ENCODE measurements at places on chromosomes 4 and X.

GRCh38 chrX:133923113-133923512 is 62.3 kb downstream of the GPC3 start:
- DNase-seq: no peak

DNA sequence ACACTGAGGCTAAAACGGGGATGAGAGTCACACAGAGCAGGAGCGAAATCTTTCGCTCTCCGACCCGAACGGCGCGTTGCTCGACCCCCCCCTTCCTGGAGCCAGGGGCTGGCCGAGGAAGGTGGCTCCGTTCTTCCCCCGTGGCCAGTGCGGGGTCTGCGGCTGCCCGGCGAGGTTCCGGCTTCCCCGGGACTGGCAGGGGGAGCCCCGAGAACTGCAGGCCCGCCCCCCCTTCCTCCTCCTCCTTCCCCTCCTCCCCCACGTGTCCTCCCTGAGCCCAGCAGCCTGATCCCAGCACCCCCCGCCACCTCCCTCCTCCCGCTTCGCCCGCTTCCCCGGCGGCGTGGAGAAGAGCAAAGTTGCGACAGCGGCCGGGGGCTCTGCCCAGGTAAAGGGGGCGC is 2.4 kb upstream of the BCORL1 start:
- DNase-seq: peak; percentile 15

GRCh38 chrX:12245650-12246645 is 107.7 kb downstream of the FRMPD4 start:
- no peak for DNase-seq

GRCh38 chr4:78756137-78756536 is 20.0 kb upstream of the BMP2K start:
- no peak for DNase-seq

DNA sequence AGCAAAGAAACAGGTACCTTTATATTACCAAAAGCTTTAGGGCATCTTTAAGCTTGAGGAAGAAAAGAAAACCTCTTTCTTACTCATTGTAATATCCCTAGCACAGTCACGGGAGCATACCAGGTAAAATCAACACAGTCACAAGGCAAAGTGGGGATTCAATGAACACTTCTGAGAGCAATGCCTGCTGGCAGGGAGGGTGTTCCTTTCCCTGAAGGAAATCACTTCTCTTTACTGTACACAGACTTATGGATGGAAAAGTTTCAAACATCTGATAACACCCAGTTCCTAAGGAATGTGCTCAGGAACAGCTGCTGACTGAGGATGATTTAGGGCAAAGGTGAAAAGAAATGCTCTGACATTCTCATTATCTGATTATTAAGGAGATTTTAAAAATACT is 94.8 kb downstream of the MAML3 start:
- DNase-seq: no peak

DNA sequence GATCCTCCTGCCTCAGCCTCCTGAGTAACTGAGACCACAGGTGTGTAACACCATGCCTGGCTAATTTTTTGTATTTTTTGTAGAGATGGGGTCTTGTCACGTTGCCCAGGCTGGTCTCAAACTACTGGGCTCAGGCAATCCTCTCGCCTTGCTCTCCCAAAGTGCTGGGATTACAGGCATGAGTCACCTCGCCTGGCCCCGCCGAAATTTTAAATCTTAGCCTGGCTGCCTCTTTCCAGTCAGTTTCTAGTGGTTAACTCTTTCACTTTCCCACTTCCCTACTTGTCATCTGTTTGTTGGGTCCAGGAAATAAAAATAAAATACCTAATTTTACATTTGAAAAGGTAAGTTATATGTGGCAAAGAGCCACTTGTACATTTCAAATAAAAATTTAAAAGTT is 62.4 kb downstream of the TMEM165 start:
- DNase-seq: no peak

GRCh38 chrX:45852884-45853283 is 652.2 kb upstream of the DIPK2B start:
- no peak for DNase-seq

GRCh38 chrX:56763556-56764152 is 34.6 kb downstream of the NBDY start:
- DNase-seq: no peak

- DNase-seq: no peak
These were observed 202.3 kb downstream of the PARM1 start for GRCh38 chr4:75135068-75135825.

DNA sequence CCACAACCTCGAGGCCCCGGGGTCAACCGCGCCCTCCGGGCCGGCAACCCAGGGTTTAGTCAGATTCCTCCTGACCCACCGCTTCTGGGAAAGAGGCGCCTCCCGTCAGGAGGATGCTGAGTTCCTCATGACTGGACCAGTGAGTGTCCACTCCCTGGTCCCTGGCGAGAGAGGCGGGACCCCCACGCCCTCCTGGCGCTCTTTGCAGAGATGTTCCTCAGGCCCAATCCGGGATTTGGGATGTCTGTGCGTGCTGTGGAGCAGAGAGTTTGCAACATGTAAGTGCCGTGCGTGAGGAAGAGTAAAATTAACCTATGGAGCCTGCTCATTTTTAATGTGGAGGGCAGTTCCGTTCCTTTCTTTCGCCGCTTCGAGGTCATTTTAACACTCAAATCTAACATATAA is 824 bp upstream of the UGDH start:
- DNase-seq: no peak

- no peak for DNase-seq
These were observed 19.8 kb upstream of the MANBA start for GRCh38 chr4:102780476-102781144.

DNA sequence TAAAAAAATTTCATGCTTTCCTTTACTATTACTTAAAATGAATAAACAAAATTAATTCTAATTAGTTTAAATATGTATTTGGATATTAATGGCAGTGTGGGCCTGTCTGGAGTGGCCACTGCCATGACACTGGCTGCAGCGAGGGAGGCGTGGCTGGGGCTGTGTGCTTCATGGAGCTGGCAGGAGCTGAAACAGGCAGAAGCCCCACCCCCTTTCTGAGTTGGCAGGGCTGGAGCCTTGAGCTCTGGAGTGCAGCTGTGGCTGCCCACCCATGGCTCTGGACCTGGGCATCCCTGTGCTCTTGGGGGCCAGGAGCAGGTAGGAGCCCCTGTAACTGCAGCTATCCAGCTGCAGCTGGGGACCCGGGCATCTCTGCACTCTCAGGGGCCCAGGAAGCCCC is 8.2 kb upstream of the HSD17B11 start:
- no peak for DNase-seq

- no peak for DNase-seq
These were observed 80.6 kb downstream of the PBDC1 start for GRCh38 chrX:76253432-76253831.

DNA sequence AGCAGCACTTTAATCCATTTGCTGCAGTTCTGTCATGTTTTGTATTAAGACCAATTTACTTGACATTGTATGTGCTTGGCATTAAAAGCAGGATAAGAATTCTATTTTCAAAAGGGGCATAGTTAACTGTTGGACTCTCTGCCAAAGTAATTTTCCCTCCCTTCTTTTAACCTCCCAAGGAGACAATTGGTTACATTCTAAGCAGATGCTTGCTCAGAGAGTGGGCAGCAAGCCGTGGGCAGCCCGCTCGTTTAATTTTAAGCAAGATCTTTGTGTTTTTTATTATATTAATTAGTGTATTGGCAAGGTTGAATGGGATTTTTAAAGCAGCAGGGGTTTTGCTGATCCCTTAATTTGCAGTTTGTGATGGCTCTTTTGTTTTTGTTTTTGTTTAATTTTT is 37.1 kb upstream of the KLHL8 start:
- no peak for DNase-seq

DNA sequence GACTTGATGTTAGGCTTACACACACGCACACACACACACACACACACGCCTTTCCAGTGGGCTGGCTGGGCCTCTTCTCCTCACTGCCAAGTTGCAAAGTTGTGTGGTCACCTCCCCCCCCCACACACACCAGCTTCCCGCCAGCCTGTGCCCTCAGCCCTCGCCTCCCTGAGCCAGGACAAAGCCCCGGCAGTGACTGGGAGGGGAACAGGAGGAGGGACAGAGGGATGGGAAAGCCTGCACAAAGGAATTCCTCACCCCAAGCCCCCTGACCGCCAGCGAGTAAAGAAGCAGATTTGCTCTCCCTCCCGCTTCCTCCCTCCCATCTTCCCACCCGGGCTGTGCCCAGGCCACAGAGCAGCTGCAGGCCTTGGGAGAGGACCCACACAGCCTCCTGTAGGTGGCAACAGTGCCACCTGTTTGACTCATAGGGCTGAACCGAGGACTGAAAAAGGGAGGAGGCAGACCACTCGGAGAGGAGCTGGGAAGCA is at the start of gene GDPD2:
Gene GDPD2, plus strand, starts transcription at position 464 of the 491 bp plus-strand sequence. CDS start 1,671 bp downstream, outside the sequence.
- DNase-seq: no peak

- DNase-seq: no peak
These were observed 160.0 kb upstream of the ARX start for GRCh38 chrX:25175743-25176142.

DNA sequence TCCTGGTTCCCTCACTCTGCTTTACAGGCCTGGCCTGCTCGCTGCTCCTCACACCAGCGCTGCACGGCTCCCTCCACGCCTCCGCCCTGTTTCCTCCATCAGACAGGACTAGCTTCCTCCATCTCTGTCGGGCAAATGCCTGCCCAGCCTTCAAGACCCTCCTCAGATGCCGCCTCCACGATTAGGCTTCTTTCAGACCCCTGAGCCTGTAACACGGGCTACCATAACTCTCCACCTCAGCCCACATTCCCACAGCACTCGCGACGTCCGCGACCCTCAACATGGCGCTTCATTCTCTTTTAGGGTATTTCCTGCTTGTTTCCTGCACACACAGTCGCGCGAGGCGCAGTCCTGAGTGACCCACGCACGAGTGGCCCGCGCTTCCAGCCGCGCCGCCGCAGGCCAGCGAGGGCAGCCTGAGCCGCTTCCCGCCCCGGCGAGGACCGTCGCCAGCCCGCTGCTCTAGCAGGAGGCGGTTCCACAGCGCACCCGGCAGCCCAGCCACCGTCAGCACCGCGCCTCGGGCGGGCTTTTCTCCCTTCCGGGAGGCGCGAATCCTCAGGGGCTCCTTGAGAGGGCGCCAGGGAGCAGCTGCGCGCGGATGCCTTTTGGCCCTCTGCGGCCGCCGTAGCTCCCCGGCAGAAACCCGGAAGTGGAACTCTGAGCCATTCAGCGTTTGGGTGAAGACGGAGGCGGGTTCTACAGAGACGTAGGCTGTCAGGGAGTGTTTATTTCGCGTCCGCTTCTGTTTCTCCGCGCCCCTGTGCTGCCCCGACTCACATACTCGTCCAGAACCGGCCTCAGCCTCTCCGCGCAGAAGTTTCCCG is at the start of gene FRG1:
Gene FRG1, plus strand, starts transcription at position 695 of the 827 bp plus-strand sequence. CDS start 138 bp downstream, outside the sequence.
- DNase-seq: peak; percentile 94

- DNase-seq: no peak
These were observed 63.0 kb upstream of the FAM9A start for GRCh38 chrX:8864161-8864560.

- DNase-seq: no peak
These were observed 137.6 kb downstream of the TENM3 start for GRCh38 chr4:182380771-182381181.

DNA sequence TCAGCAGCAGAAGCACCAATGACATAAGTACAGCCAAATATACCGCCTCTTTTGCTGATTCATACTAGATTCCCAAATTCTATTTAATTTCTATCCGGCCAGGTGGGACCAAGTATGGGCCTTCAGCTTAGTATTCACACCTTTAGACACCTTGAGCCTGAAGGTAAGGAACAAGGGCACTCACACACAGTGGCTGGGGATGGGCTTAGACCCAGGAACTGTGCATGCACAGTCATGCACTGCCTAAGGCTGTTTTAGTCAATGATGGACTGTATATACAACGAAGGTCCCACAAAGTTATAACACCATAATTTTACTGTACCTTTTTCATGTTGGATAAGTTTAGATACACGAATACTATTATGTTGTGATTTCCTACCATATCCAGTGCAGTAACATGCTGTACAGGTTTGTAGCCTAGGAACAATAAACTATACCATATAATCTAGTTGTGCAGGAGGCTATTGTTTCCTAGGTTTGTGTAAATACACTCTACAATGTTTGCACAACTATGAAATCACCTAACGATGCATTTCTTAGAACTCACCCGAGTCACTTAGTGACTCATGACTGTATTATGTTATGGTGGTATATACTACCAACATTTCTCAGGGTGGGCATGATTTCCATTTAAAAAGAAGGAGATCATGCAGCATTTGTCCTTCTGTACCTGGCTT is 9.7 kb upstream of the CLNK start:
- no peak for DNase-seq

GRCh38 chr4:164252286-164252685 is 501.6 kb upstream of the SMIM31 start:
- no peak for DNase-seq

GRCh38 chrX:79162076-79162475 is 17.6 kb downstream of the GPR174 start:
- no peak for DNase-seq

DNA sequence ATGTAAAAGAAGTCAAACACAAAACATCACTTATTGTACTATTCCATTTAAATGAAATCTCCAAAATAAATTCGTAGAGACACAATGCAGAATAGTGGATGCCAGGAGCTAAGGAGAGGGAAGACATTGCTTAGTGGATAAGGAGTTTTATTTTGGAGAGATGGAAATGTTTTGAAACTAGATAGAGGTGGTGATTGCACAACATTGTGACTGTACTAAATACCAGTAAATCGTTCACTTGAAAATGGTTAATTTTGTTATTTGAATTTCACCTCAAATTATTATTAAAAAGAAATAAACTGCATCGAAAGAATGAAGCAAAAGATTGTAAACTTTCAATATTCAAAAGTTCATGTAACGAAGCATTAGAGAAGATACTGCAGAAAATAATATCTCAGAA is 9.7 kb upstream of the ACSL4 start:
- DNase-seq: no peak

- DNase-seq: no peak
These were observed 260.7 kb downstream of the COL25A1 start for GRCh38 chr4:109041463-109042360.

DNA sequence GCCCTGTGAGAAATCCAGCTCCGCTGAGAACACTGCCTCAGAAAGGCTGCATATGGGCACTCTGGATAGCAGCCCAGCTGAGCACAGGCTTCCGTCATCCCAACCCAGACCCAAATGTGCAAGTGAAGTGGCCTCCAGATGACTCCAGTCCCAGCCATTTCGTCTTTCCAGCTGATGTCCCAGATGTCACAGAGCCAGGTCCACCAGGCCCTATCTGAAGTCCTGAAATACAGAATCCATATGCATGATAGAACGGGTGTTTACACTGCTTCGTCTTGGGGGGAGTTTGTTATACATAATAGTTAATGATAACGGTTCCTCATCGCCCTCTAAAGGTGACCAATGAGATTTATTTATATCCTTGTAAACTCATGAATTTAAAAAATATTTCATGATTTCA is 72.6 kb upstream of the TRIM2 start:
- DNase-seq: no peak

GRCh38 chr4:18840481-18840880 is 818.9 kb upstream of the LCORL start:
- no peak for DNase-seq

GRCh38 chrX:40247848-40248622 is 150.3 kb upstream of the BCOR start:
- no peak for DNase-seq

DNA sequence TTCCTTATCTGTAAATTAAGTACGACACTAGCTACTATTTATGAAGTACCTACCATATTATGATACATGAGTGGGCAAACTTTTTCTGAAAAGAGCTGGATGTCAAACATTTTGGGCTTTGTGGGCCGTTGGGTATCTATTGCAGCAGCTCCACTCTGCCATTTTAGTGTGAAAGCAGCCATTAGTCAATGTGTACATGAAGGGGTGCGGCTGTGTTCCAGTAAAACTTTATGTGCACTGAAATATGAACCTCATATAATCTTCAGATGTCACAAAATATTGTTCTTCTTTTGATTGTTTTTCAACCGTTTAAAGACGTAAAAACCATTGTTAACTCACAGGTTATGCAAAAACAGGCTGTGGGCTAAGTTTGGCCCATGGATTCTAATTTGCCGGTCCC is 14.1 kb downstream of the PRPS2 start:
- DNase-seq: no peak
